ENCODE measurements at places on chromosomes 7 and 10.

GRCh38 chr10:26969145-26969926 is 108.6 kb upstream of the ABI1 start:
- no peak for DNase-seq

DNA sequence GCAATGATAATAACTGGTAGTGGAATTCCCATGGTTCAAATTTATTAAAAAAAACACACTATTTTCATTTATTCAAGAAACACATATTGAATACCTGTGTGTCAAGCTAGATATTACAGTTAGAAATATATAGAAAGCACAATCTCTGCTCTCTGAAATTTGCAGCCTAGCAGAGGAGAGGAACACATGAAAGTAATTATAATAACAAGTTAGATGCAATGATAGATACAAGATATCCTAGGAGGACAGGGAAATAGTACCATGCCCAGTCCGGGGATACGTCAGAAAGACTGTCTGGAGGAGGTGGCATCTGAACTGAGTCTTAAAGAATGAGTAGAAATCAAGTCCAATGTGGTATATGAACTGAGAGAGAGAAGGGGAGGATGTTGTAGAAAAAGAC is 485.6 kb upstream of the C7orf33 start:
- DNase-seq: no peak

GRCh38 chr10:49500412-49500811 is 38.5 kb downstream of the ERCC6 start:
- DNase-seq: no peak

DNA sequence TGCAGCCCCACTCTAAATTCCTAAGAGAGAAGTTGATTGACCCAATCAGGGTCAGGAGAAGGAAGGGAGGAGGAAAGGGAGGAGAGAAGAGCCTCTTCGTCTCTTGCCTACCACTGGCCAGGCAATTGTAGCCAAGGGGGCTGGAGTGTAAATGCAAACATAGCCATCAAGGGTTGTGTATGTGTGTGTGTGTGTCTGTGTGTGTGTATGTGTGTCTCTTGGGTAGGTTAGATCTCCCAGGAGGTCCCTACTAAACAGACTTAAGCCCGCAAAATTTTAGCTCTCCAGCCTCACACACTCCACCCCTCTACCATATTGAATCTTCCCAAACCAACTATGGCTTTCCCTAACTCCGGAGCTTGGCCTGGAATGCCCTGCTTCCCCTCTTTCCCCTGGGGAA is 3.8 kb downstream of the LEP start:
- no peak for DNase-seq

GRCh38 chr10:49613882-49614241 is at the start of gene CHAT:
Gene CHAT, plus strand, starts transcription at chr10:49614037. Its CDS starts 153 bp downstream, at chr10:49614190.
- DNase-seq: no peak

Measured in activated CD4-positive, alpha-beta T cell treated with anti-CD3 and anti-CD28 coated beads for 1 hour (primary cell).